ENCODE measurements at places on chromosomes 1 and 21. TPM values are rescaled to one million over a fixed set of nuclear protein-coding genes. Genes with fewer than 3 reads are reported as not detected.

The KDM5B gene
- total RNA-seq: 66.6 TPM

The BCL2L15 gene
- 3.7 TPM for total RNA-seq

The FCRL1 gene
- total RNA-seq: not detected

The FMO2 gene
- total RNA-seq: not detected

The CACHD1 gene
- 0.31 TPM for total RNA-seq

The C8B gene
- not detected for total RNA-seq

The TAL1 gene
- total RNA-seq: not detected

The KCNA3 gene
- total RNA-seq: 82.1 TPM

The TTLL10 gene
- not detected for total RNA-seq

The F13B gene
- not detected for total RNA-seq

The PTGFR gene
- not detected for total RNA-seq

The PRAMEF6 gene
- not detected for total RNA-seq

The ZFP69 gene
- total RNA-seq: 3.4 TPM

The XKR8 gene
- 9.9 TPM for total RNA-seq

The ATP1A1 gene
- total RNA-seq: 306 TPM

The KRTAP19-3 gene
- total RNA-seq: not detected

The EIF4G3 gene
- 33.4 TPM for total RNA-seq

The NBPF1 gene
- 2.9 TPM for total RNA-seq

The RBM34 gene
- total RNA-seq: 106 TPM

The SLAMF1 gene
- total RNA-seq: 52.2 TPM

The NRDC gene
- 157 TPM for total RNA-seq

The OR2G6 gene
- total RNA-seq: not detected

The LEFTY2 gene
- total RNA-seq: not detected

The RWDD3 gene
- 18.6 TPM for total RNA-seq

The ILDR2 gene
- 5.4 TPM for total RNA-seq

The VWA5B1 gene
- total RNA-seq: 0.05 TPM

The CELA3B gene
- total RNA-seq: not detected

The SLC2A5 gene
- total RNA-seq: not detected

The ATAD3C gene
- 2.3 TPM for total RNA-seq

The SPRR5 gene
- not detected for total RNA-seq
